NCI-H2081 (cell line): ENCODE measurements at places on chromosomes 5 and 9.
A peak's percentile ranks its signal among the peaks of the same experiment; 100 is the strongest.

DNA sequence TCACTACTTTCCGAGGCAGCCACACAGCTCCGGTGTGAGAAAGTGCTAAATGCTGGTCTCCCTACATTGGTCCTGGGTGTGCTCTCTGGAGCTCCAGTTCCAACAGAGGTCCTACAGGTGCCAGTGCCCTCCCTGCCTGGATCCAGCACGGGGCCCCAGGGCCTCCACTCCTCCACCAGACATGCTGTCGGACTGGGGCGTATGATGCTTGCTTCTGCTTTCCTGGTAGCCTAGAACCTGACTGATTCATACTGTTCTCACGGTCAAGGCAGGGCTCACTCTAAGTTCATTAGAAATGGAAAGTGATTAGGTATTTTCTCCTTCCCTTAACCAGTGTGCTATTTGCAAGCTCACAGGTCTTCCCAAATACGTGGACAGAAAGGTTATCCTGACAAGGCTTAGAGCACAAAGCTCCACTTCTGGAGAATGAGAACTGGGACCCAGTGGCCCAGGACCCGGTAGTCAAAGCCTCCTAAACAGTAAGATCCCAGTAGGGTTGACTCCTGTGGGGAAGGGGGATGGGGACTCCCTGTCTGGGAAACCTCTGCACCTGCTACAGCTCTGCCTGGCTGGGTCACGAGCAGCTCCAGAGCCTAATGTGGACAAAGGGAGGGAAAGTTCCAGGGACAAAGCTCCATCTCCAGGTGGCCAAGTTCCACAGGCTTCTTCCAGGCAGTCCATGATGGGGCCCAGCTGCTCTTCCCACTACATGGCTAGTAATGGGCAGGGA, 98.1 kb downstream of the PAX5 start:
- no peak for DNase-seq

- DNase-seq = no peak
Observed at GRCh38 chr5:138632900-138633489, 57.8 kb upstream of the HSPA9 start.

- no peak for DNase-seq
Observed at GRCh38 chr9:908536-909205, 67.2 kb downstream of the DMRT1 start.

- DNase-seq = no peak
Observed at GRCh38 chr5:45793638-45794532, 97.7 kb upstream of the HCN1 start.

- no peak for DNase-seq
Observed at GRCh38 chr9:10252174-10252573, 360.6 kb downstream of the PTPRD start.

DNA sequence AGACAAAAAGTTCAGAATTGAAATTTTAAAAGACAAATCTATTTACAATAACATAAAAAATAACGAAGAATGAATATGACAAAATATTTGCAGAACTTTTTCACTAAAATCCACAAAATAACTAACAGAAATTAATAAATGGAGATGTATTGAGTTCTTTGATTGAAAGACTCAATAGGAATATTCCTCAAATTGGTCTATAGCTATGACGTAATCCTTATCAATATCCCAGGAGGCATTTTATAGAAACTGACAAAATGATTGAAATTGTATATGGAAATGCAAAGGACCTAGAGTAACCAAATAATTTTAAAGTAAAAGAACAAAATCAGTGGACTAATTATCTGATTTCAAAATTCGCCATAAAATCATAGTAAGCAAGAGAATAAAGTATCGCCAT, 328.7 kb downstream of the MED10 start:
- DNase-seq = no peak

DNA sequence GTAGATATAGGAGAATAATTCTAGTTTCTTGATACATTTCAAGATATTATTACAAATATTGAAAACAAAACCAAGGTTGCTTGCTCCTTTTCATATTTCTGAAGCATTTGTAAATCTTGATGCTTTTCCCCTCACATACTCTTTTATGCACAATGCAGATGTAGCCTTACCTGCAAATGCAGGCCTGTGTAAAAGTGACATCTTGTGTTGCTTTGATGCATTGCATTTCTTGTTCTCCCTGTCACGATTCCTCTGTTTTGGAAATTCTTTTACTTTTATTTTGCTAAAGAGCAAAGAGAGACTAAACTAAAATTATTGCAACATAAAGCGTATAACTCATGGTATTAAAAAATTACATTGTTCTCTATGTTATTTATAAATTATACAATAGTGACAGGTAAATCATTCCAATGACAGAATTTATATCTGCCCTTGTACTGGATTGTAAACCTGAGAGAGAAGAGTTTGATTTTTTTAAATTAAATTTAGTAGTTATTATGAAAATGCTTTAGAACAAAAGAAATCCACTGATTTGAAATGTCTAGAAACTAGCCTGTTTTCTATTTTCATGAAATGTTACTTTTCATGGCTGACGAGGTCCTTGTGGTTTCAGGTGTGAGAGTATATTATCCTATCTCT, 970.0 kb downstream of the MAT2B start:
- DNase-seq = peak; percentile 29

DNA sequence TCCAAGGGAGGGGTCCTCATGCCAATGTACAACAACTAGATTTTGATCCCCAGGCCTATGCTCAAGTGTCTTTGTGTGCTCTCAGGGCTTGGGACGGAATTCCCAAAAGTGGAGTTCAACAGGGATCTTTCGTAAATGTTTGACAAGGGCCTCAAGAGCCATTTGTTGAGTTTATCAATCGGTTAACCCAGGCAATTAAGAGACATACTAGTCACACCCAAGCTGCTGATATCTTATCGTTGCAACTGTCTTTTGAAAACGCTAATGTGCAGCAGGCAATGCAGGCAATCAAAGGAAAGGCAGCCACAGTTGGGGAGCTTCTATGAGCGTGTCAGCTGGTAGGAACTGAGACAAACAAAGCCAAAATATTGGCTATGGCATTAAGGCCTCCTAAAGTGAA, 161.2 kb downstream of the CPLANE1 start:
- DNase-seq = no peak

DNA sequence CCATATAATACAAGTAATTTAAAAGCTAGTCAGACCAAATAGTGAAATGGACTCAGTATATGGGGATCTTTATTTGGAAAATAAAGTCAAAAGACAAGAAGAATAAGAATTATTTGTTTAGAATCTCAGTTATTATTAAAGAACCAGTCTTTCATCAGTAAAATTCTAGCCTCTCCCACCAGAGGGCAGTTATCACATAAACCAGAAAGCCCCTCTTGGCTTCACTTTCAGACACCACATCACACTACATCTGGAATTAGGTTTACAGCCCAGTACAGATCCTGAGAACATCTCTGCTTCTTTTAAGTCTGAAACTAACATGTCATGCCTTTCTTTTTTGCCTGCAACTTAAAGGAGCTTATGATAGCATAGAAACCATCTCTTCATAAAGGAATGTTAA, 12.2 kb upstream of the HSPB3 start:
- no peak for DNase-seq

DNA sequence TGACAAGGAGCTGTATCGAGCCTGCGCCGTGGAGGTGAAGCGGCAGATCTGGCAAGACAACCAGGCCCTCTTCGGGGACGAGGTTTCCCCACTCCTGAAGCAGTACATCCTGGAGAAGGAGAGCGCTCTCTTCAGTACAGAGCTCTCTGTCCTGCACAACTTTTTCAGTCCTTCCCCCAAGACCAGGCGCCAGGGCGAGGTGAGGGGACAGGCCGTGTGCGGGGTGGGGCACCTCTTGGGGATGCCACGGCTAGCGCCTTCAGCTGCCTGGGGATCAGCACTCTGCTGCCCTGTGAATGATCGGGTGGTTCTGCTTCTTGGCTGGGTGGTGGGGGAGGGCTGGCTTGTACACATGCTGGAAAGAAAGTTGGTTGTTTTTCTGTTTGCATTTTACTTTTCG, 1.7 kb downstream of the NELFB start:
- DNase-seq = no peak

GRCh38 chr9:127734247-127734746, 797 bp downstream of the TOR2A start:
- DNase-seq = no peak

DNA sequence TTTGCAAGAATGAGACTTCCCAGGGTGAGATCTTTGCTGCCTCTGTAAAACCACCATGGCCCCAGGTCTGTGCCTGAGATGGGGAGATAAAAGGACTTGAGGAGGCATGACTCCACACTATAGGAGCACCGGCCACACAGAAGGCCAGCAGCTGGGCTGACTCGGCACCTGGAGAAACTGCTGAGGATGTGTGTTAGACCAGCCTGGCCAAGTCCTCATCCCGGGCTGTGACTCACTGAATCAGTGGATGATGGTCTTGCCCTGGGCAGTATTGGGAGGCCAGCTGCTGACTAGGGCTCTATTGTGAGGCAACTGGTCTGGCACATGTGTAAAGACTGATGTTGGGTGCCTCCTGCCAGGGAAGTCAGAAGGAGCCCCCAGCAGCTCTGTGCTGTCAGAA, 286.2 kb downstream of the ACTL7B start:
- DNase-seq = no peak

- no peak for DNase-seq
Observed at GRCh38 chr5:84181093-84181492, 203.6 kb downstream of the EDIL3 start.

DNA sequence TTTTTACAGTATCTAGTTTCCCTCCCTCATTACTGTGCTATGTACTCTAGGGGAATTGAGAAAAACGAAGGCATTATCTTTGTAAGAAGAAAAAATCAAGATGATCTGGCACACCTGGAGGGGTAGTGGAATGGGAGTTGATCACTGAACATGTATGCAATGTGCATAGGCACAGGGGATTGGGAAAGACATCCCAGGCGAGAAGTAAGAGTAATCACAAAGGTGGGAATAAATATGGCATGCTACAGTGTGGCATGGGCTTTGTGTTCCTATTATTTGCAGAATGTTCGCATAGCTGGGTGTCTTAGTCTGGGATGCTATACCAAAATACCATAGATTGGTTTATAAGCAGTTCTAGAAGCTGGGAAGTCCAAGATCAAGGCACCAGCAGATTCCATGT, 130.6 kb downstream of the SMARCA2 start:
- no peak for DNase-seq

- DNase-seq = no peak
Observed at GRCh38 chr9:124960409-124960752, 19.5 kb upstream of the GOLGA1 start.

- no peak for DNase-seq
Observed at GRCh38 chr9:91768507-91768906, 181.5 kb downstream of the ROR2 start.
